Urothelium cell line (cell line): ENCODE measurements at places on chromosomes 4 and X.

- no peak for DNase-seq
Measured at GRCh38 chr4:77347351-77347966, 190.5 kb downstream of the CCNG2 start.

DNA sequence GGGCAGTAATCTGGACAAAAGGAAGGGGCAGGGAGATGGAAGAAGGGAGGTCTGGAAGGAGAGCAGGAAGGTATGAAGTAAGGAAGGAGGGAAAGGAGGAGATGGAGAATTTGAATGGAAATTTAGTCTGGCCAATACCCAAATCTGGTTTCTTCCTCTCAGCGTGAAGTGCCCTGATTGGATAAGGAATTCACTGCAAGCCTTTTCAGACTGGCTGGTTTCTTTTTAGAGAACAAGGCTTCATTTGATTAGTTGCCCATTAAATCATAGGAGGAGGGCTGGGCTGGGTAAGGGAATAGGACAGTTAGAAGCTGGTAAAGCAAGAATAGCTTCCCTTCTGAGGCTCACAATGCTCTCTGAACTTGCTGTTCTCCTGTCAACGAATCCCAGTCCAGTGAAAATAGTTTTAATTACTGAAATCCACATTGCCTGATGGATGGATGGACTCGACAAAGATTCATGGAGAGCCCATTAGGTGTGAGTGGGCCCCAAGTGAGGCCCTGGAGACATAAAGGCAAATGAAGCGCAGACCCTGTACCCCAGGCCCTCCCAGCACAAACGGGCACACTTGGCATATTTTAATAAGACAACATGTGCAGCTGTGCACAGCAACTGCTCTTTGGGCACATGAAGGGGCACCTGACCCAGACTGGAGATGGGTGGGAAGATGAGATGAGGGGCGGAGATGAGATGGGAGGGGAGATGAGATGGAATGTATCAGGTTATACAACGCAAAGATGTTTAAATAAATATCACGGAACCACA, 347.1 kb upstream of the GATB start:
- no peak for DNase-seq

- DNase-seq, result no peak
Measured at GRCh38 chr4:25129917-25130316, 30.3 kb downstream of the SEPSECS start.

DNA sequence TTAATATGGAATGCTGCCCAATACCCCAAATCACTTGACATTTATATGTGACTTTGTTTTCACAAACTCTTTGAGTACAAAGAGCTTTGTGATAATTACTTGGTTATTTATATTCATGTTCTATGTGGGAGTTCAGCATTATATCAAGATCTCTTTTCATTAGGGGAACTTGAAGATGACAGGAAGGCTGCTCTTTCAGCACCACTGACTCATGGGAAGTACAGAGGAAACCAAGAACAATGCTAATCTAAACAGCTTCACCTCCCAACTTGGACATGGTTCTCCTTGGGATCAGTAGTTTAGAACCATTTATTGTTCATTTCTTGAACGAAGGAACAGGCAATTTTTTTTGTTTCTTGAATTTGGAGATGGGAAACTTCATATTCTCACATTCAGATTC, 184.0 kb upstream of the AFF2 start:
- no peak for DNase-seq

- no peak for DNase-seq
Measured at GRCh38 chr4:128521156-128521555, 233.5 kb upstream of the PGRMC2 start.

GRCh38 chr4:131613824-131614216, 1535.3 kb upstream of the PCDH10 start:
- DNase-seq, result no peak

- DNase-seq, result peak; percentile 49
Measured at GRCh38 chrX:63657821-63658220, 127.2 kb downstream of the ARHGEF9 start.

GRCh38 chr4:120517966-120518365, 404.6 kb downstream of the PRDM5 start:
- DNase-seq, result peak; percentile 66

DNA sequence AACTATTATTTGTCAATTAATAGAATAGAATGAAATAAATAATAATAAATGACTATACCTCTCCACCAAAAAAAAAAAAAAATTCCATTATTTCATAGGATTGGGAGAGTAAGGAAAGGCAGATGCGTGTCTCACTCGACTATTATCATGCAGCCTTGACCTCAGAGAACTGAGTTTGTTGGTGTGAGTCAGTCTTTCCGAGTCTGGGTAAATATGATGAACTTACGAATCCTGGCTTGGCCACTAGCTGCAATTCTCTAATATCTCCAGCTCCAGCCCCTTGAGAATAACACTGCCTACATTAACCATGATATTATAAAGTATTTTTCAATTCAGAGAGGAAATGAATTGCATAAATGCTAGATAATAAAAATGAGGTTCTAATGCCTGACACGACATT, 46.6 kb upstream of the DHX15 start:
- DNase-seq, result no peak

- DNase-seq, result no peak
Measured at GRCh38 chrX:31268359-31268758, 196.5 kb upstream of the FTHL17 start.

- DNase-seq, result no peak
Measured at GRCh38 chrX:63658920-63659319, 126.1 kb downstream of the ARHGEF9 start.

- DNase-seq, result no peak
Measured at GRCh38 chr4:17218786-17219185, 293.1 kb downstream of the QDPR start.

DNA sequence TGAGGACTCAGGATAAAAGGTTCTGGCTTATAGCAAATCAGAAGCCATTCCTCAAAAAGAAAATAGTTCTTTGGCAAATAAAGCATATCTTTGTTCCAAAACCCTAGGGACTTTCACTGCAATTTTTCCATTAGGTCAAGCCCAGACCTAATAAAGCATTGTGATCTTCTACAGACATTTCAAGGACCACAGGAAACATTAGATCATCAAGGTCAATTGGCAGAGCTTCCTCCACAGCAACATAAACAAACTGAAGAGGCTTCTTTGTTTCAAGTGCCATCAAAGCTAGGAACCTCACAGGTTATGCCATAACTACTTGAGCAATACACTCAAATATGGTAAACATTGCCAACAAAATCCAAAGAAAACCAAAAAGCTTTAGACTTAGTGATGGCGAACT, 144.9 kb downstream of the ANXA5 start:
- peak; percentile 9 for DNase-seq

- DNase-seq, result peak; percentile 50
Measured at GRCh38 chr4:165684177-165684805, 188.7 kb upstream of the TLL1 start.

DNA sequence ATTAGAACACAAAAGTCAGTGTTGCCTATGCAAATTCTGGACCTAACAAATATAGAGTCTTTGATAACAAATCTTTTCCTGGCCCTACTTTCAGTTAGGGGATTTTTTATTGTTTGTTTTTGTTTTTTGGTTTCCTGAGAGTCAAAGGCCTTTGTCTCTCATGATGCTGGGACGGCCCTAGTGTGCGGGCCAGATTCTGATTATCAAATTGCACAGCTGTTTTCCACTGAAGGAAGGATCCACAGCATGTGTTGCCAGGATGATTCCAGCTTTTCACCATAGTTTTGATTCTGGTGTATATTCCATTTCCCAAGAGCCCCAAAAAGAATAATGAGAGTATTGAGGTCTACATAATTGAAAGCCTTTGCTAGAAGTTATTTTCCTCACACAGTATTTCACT, 248.2 kb downstream of the CAMK2D start:
- no peak for DNase-seq

DNA sequence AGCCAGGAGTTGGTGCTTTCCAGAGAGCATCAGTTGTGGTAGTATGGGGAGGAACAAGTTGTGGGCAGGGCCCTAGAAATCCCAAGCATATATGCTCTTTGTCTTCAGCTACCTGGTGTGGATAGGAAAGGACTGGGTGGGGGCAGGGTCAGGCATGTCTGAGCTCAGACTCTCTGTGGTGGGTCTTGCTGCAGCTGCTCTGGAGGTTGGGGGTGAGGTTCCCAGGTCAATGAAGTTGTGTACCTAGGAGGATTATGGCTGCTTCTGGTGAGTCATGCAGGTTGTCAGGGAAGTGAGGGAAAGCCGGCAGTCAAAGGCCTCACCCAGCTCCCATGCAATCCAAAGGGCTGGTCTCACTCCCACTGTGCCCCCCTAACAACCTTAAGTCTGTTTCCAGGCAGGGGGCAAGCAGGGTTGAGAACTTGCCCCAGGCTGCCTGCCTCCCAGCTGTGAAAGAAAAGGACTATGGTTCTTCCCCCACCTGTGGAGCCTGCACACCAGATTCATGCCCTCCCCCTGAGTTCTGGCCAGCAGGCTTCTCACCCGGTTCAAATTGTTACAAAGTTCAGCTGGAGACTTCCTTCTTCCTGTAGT, 30.4 kb upstream of the QRFPR start:
- no peak for DNase-seq

GRCh38 chr4:73702796-73703287, 37.5 kb upstream of the CXCL8 start:
- no peak for DNase-seq

DNA sequence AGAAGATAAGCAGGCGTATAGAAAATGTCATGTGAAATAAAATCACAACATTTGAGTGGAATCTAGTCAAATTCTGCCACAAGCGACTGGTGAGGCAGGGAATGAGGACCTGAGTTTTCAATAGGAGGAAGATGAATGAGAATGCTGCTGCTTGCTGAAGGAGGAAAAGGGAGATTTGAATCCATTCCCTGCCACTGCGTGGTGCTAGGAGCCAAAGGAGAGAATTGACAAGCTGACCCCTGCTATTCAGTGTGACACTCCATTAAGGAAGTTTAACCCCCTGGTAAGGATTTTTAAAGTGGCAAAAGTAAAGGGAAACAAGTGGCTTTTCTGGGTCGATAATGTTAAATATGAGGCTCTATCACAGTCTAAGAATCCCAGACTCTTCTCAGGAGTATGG, 314.0 kb downstream of the NAF1 start:
- DNase-seq, result no peak

GRCh38 chr4:34939073-34939472, 1305.2 kb downstream of the ARAP2 start:
- no peak for DNase-seq

DNA sequence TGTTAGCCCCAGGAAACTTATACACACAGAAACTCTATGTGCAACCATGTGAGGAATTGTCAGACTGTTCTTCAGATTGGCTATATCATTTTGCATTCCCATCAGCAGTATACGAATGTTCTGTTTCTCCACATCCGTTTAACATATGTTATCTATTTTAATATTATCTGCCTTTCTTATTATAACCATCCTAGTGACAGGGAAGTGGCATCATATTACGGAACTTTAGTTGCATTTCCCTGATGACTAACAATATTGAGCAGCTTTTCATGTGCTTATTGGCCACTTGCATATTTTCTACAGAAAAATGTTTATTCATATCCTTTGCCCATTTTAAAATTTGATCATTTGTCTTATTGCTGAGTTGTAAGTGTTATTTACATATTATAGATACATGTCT, 36.5 kb upstream of the IL15 start:
- DNase-seq, result no peak

DNA sequence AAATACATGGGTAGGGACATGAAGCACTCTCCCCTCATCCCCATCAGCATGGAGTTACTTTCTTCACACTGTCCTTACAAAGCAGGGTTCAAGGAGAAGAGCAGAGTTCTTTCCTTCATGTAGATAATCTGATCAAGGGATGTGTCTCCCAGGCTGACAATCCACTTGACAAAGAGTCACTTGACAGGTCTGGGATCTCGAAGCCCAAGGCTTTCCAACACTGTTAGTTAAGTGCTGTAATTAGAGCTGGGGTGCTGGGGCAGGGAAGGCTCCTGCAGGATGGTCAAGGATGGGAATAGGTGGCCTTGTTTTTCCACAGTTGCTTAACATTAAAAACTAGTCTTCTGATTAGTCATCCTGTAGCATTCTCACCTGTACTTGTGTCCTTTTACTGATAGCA, 38.0 kb downstream of the CCNG2 start:
- DNase-seq, result no peak

- DNase-seq, result peak; percentile 38
Measured at GRCh38 chr4:164807611-164808010, 53.7 kb downstream of the SMIM31 start.

DNA sequence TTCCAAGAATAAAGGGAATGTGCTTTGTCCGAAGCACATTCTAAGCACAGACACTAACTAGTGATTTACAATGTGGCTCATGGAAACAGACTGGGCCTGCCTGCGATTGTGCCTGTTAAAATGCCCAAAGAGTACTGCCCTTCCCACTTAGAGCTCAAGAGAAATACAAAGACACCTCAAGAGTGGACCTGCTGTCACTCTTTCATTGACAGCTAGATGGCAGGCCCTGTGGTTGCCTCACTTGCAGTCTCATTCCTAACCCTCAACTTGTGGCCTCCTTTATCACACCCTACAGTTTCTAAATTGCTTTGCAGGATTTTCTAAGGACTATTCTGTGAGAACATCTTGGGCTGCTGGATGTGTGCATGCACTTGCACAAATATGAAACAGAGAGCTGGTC, 331.0 kb upstream of the EMCN start:
- no peak for DNase-seq
